ENCODE measurements at places on chromosomes 16 and 17.

DNA sequence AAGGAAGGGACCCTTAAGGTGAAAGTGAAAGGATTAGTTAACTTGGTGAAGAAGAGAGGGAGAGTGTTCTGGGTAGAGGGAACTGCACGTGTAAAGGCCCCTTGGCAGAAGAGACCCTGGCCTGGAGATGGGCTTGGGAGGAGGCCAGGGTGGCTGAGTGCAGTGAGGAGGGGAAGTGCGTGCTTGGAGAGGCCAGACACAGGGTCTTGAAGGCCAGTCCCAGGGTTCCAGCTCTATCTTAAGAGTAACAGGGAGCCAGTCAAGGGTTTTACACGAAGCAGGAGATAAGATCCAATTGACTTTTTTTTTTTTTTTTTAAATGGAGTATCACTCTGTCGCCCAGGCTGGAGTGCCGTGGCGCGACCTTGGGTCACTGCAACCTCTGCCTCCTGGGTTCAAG, 15.2 kb upstream of the DOK4 start:
- no peak for DNase-seq

GRCh38 chr17:66897141-66897540, 62.2 kb downstream of the CACNG5 start:
- DNase-seq, result no peak

DNA sequence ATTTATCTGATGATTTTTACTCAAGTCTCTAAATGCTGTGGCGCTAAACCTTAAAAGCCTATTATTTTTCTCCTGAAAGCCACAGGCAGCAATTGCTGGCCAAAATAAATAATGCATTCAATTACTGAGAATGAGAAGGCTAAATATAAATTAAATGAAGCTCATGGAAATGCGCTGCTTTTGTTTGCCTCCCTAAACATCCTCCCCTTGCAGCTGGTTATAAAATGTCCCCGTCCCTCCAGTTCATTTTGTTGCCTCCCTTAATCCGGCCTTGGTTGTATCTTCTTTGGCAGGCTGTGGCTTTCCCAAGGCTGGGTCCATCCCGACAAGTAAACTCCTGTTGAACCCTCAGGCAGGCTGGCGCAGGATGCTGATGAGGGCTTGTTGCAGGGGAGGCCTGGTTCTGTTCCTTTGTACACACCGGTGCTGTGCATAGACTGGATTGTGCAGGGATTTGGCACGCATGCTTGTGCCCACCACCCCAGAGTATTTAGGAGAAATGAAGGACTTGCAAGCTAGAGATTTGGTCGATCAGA, 62.7 kb downstream of the KNOP1 start:
- no peak for DNase-seq

DNA sequence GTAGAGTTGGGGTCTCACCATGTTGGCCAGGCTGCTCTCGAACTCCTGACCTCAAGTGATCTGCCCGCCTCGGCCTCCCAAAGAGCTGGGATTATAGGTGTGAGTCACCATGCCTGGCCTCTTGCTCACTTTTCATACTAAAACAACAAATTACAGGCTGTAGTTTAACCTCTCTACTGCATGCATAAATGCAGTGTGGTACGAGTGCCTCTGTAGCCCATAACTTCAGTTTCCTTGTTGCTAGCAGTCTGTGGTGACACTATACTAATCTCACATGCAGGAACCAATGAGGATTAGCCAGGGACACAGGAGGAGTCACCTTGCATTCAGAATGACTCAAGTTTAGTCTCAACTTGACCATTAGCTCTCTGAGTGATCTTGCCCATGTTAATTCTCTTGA, 20.1 kb downstream of the HMOX2 start:
- DNase-seq, result no peak

- peak; percentile 58 for DNase-seq
Measured at GRCh38 chr16:75248142-75248535, 3.3 kb downstream of the BCAR1 start.

DNA sequence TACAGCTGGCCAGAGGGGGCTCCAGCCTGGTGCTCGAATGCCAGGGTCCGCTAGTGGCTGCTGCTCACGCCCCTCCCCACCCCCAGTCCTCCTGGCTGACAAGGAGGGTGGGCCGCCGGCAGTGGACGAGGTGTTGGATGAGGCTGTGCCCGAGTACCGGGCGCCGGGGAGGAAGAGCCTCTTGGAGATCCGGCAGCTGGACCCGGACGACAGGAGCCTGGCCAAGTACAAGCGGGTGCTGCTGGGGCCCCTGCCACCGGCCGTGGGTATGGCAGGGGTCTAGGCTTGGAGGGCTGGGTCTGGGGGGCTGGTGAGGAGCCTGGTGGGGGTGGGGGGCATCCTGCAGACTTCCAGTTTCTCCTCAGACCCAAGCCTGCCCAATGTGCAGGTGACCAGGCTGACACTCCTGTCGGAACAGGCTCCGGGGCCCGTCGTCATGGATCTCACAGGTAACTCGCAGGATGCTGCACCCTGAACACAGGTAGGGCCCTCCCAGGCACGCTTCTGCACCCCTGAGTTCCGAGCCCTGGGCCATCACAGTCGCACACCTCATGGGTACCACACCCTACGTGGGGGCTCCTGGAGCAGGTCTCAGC, 1.2 kb upstream of the PDIA2 start:
- no peak for DNase-seq

DNA sequence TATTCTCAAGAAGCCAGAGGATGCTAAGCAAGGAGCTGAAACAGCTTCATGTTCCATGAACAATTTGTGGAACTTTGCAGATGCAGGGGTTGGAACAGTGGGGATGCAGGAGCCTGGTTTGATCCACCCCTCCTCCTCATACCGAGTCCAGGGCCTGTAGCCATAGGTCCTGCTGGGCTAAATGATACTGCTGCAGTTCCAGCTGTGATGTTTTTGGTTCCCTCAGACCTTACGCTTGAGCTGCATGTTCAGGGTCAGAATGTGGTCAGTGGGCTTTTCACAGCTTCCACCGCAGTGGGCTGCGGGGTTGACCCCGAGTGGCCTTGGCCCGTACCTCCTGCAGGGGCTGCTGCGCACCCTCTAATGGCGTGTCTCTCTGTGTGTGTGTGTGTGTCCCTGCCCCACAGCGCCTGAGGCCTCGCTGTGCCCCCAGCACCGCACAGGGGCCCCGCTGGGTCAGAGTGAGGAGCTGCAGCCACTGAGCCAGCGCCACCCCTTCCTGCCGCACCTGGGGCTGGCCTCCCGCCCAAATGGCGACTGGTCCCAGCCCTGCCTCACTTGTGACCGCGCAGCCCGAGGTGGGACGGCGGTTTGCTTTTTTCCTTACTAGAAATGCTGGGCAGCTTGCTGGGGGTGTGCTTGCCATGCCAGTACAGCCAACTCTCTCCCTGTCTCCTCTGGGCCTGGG, 48.2 kb downstream of the EPN2 start:
- DNase-seq, result no peak

DNA sequence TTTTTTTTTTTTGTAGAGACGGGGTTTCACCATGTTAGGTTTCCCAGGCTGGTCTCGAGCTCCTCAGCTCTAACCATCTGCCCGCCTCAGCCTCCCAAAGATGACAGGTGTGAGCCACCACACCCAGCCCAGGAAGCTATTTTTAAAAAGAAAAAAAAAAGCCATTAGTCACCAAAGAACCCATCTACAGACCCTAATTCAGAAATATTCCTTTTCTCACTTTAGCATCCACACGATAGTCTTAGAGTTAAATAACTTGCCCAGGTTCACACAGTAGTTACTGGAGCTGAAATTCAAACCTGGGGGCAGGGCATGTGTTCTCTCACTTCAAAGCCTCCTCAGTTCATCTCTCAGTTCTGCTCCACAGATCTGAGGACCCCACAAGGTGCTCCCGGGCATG, 70.3 kb upstream of the NOL11 start:
- no peak for DNase-seq

DNA sequence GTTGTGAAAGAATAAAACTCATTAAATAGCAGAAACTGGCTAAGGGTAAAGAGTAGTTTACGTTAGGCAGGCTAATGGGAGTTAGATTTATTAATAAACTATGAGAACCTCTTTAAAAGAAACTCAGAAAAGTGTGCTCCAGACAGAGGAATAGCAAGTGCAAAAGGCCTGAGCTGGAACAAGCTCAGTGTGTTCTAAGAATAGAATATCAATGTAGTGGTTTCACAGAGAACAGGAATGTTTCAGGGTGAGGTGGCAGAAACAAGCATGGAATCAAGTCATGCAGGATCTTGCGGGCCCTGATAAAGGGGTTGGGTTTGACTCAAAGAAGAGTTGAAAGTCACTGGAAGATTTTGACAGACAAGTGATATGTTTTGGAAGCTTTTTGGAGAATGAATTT, 164.0 kb upstream of the HS3ST3A1 start:
- DNase-seq, result no peak

GRCh38 chr17:79031996-79032875, 8.3 kb downstream of the C1QTNF1 start:
- DNase-seq, result no peak

- no peak for DNase-seq
Measured at GRCh38 chr16:67040166-67040565, 11.2 kb downstream of the CBFB start.

- DNase-seq, result no peak
Measured at GRCh38 chr16:11614587-11615175, 28.0 kb upstream of the LITAF start.

GRCh38 chr16:52035436-52035835, 511.5 kb downstream of the TOX3 start:
- DNase-seq, result no peak

GRCh38 chr16:5010576-5011329, 23.0 kb downstream of the NAGPA start:
- DNase-seq, result no peak

DNA sequence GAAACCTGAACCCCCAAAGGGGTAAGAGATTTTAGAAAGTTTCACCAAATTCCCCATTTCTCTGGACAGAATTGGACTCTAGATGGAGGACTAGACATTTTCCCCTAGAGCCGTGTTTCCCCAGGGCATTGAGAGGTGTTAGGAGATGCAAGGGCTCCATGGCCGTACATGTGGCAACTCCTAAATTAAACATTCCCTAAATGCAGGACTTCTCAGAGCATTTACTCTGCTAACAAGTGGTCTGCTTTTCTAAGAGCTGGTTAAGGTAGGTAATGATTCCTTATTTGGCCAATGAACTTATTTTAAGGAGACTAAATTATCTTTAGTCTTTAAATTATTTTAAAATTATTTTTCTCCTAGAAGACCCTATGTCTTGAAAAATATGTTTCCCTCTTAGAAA, 200.9 kb downstream of the MSI2 start:
- DNase-seq, result no peak

DNA sequence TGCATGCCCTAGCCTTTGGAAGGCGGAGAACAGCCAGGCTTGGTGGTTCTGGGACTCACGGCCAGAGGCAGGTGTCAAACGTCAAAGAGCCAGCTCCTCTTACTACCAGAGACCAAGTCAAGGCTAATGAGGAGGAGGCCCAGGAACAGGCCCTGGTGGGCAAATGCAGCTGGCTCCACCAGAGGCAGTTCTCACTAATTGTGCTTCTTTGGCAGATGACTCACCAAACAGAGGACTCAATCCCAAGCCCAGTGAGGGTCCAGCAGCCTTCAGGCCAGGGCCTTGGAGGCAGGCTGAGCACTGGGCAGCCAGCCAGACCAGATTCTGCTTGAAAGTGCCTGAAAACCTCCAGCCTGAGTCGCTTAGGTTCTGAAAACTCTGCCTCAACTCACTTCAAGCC, 336.5 kb upstream of the CDH5 start:
- no peak for DNase-seq

DNA sequence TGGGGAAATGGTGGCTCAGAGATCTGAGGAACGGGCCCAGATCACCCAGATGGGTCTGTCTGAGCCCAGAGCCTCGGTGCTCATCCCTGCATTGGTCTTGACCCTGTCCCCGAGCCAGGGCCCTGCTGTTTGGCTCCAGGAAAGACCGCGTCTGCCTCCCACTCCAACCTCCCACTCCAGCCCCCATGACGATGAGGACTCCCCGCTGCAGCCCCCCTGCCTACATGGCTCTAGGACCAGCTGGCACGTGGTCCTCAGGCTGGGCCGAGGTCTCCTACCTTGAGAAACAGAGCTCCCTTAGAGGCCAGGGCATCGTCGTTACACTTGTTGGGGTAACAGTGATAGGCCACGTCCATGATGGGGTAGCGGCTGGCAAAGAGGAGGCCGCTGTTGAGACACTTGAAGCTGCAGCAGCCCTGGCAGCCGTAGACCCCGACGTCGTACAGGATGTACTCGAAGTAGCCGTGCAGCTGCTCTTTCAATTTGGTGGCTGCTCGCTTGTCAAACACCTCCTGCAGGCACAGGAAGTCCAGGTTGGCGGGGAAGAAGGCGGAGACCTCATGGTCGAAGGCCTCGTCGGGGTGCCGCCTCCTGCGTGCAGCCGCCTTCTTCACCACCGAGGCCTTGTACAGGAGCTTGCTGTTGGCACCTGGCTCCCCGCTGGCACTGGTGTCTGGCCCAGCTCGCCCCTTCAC, 59.9 kb downstream of the PRMT7 start:
- no peak for DNase-seq

Data from occipital lobe (tissue), 3 donors.